ENCODE measurements at places on chromosomes 3 and 15. TPM values are rescaled to one million over a fixed set of nuclear protein-coding genes. Genes with fewer than 3 reads are reported as not detected.

The TMEM41A gene
- polyA plus RNA-seq = 6.7 TPM

DNA sequence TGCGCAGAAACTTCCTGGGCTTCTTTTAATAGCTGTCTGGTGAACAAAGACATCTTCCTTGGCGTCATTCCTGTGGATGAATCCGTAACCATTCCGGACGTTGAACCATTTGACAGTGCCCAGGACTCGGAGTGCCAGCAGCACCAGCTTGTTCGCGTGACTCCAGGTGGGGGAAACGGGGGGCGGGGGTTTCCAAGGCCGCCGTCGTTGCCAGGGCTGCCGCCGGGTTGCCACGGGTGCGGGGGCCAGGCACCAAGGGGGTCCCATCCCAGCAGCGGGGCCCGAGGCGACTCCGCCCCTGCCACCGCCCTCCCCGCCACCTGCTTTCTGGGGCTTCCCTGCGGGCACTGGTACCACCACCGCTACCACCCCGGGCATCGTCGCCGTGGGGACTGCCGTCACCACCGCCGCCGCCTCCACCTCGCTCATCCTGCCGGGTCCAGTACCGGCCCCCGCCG, 22.8 kb downstream of the RGMA start:
- no peak for DNase-seq

DNA sequence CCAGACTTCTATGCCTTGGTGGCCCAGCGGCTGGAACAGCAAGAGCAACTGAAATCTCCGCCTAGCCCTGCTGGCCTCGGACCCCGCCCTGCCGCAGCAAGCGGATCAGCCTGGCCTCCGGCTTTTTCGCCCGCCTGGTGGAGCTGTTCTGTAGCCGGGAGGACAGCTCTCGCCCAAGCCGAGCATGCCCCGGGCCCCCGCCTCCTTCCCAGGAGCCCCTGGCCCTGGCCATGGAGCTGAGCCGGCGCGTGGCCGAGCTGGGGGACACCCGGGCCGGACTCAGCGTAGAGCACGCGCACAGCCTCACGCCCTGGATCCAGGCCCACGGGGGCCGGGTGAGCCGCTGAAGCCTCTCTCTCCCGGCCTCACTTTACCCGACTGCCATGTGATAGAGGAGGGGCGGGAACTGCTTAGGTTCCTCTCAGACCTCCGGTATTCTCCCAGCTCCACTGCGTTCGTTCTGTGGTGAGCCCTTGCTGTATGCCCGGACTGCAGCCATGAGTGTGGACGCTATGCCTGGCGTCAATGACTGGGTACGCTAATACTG, 24.1 kb upstream of the MRPL3 start:
- DNase-seq = peak; percentile 45

The MCF2L2 gene
- 0.46 TPM for polyA plus RNA-seq

The CCR5 gene
- polyA plus RNA-seq = 0.40 TPM

DNA sequence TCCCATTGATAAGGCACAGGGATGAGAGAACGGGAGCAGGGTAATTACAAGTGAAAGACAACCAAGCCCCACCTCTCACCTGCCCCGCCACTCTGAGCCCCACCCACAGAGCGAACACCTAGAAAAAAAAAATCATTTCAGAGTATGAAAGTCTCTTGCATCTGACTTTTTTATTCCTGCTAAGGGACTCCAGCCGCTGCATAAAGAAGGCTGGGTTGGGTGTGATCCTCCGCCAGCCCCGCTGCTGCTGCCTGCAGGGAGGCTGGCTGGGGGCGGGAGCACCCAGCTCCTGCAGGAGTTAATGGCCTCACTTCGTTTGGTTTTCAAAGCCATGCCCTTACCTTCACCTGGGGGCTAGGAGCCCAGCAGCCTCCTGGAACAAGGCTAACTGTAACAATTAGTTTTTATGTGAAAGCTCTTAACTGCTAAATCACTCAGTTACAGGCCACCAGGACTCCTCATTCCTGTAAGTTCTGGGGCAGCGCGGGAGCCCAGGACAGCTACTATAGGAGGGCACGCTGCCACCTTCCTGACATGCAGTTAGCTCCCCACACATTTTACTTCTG, 78.0 kb upstream of the SNRPA1 start:
- no peak for DNase-seq

The ZNF501 gene
- 1.1 TPM for polyA plus RNA-seq

DNA sequence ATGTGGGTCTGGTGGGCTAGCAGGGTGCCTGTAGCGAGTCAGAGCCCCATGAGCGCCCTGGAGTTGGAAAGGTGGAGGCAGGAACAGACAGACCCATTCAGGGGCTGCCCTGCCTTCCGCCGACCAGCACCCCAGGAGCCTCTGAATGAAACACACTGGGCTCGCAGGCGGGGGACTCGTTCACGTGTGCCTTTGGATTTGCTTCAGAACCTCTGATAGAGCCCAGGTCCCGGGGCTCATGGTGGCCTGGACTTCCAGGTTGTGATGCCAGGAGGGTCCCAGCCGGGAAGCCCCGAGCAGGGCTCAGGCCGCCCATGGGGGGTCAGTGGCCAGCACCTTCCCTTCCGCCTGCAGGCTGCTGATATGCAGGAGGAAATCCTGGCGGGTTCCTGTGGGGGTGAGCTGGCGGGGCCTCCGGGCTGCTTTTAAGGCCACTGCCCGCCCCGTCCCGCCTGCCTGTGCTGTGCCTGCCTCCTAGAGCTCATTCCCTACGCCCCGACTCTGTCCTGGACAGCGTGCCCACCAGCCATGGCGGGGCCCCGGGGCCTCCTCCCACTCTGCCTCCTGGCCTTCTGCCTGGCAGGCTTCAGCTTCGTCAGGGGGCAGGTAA, at the start of gene STAB1:
Gene STAB1, plus strand, starts transcription at position 453 of the 610 bp plus-strand sequence. Its CDS starts 76 bp downstream, at position 529.
- DNase-seq = peak; percentile 79

Measured in heart left ventricle (tissue), 16 donors.